ENCODE measurements at places on chromosomes 12 and 14.

GRCh38 chr12:16946704-16947103, 340.7 kb upstream of the LMO3 start:
- no peak for DNase-seq

DNA sequence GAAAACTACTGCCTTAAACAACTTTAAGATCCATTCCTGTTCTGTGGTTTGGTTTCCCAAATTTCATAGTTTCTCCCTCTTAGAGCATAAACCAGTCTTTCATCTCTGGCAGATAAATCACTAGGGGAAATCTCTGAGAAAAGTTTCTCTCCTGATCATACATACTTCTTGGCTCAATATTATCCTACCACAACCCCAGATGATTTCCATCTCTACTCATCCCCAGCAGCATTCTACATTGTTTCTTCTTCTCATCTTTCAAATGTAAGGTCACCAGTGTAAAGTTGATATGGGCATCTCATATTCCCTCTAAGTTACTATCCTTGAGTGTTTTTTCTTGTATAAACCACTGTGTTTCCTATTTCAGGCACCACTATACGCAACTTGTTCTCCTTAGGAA, 45.9 kb upstream of the PLEKHG7 start:
- no peak for DNase-seq

DNA sequence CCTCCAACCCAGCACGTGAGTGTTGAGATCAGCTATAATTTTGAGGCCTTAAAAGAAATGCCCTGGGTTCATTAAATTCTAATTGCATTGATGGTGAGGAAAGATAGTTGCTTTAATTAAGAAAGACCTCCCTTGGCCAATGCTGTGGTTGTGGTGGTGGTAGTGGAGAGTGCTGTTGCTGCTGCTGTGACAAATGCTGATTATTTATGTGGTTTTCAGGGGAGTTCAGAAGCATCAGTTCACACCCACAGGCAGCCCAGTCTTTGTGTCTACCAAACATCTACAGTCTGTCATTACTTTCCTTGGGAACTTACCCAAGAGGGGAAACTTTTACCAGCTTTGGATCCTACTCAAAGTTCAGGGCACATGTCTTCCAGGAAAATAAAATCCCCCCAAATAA, 178.4 kb upstream of the PARP11 start:
- DNase-seq: peak; percentile 12

DNA sequence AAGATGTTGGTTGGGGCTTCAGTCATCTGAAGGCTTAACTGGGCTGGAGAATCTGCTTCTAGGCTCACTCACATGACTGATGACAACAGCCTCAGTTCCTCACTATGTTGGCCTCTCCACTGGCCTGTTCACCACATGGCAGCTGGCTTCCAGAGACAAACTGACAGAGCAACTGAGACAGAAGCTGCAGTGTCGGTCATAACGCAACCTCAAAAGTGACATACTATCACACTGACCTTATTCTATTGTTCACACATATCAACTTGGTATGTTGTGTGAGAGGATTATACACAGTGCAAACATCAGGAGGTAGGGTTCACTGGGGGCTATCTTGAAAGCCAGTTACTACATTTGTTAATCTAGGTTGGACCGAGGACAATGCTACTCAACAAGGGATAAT, 92.9 kb downstream of the PAWR start:
- DNase-seq: no peak

DNA sequence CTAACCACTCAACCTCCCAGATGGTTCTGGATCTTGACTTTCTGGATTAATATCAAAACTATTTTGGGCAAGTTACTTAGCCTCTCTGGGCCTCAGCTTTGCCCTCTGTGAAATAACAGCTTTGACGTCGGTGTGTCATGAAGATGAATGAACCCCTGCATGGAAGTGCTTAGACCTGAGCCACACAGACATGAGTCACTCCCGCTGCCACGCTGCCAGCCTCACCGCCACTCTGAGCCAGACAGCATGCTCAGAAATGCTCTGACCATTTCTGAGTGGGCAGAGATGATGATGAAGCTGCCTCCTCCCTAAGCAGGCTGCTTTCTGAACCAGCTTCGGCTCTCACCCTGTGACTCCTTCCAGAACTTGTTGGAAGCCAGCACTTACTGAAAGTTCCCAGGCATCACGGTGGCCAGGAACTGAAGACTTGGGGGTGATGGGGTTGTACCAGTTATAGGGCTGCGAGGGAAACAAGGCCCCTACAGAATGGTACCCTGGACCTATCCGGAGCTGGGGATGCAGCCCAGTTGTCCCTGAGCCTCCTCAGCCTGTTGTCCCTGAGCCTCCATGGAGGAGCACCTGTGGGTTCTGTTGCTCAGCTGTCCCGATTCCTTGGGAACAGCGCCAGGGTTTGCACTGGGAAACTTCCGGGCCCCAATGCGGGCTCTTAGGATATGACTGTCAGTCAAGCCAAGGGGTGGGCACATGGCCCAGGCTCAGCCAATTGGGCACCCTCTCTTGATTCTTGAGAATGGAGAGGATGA, 2.0 kb upstream of the CCDC197 start:
- peak; percentile 64 for DNase-seq

GRCh38 chr14:59150990-59151389, 37.5 kb upstream of the DAAM1 start:
- no peak for DNase-seq

GRCh38 chr14:44995196-44995595, 33.2 kb downstream of the TOGARAM1 start:
- DNase-seq: no peak

DNA sequence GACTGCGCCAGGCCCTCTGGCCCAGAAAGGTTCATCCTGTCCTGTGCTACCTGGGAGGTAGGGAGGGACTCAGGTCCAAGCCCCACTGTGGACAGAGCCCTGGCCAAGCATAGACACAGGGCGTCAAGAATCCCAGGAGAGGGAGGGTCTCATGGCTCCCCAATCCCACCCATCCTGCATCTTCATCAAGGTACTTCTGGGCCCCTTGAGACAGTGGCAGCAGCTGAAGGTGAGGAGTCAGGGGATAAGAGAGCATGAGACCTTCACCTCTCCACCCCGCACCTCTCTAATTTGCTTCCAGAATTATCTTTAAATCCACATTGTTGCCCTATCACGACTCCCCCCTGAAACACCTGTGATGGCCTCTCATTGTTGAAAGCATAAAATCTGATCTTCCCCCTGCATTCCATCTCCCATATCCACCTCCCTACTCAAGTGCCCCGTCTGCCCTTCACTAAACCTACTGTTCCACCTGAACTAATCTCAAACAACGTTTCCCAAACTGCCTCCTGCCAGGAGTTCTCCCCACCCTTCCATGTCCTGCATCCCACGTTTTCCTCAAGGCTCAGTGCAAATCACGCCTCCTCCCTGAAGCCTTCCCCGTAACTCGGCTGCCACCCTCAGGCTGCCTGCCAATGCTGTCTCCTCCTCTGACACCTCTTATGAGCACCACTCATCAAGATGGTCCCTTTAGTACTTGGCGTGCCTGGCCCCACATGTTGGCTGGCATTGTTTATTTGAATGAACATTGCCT, 27.1 kb downstream of the KRT18 start:
- no peak for DNase-seq

- no peak for DNase-seq
These were observed 104.7 kb downstream of the ST8SIA1 start for GRCh38 chr12:22229652-22230279.

DNA sequence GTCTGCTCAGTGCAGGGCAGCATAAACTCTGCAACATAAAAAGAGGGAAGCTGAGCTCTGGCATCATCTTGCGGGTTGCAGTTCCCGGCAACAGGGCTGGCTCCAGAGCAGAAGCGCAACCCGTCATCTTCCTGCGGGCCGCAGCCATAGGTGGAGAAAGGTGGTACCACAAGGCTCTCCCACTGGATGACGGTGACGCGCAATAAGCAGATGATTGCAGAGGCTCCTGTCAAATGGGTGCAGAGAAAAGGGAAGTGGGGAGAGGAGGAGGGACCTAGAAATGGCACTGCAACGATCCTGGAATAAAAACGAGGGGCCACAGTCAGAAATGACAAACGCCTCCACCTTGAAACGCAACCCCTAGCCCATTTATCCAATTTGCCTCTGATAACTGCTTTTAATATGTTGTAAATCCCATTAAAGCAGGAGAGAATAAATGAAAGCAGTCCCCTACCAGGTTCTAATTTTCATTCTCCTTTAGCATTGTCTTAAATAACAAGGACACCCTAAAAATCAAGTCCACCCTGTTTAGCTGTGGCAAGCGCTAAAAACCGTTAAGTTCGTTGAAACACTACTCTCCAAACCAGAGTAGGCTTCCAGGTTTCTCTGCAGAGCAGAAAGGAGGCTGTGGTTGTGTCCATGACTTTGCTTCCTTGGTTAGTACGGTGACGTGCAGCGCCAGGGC, 30.9 kb upstream of the TUBA1C start:
- no peak for DNase-seq

- DNase-seq: no peak
These were observed 884 bp downstream of the CAPRIN2 start for GRCh38 chr12:30753751-30754382.

DNA sequence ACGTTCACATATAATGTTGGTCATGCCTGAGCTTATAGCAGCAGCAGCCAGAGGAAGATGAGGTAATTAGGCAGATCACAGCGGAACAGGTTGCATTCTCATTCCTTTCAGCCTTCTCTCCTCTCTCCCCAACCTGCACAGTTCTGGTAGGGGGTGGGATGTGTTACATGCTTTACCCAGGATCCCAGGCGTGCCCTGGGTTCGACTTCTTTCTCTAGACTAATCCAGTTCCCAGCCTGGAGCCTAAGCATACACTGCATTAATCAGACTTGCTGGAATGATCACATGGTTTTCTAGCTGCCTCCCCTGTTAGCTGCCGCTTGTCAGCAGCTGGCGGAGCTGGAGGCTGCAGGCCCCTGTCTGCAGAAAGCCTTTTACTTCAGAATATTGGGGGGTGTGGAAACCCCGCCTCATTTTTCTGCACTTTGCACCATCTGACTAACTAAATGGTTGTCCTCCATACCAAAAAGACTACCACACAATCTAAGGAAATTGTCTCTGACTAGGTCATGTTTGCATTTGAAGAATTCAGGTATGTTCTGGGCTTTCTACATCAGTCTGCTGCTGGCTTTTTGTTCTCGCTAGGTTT, 46.0 kb upstream of the EVL start:
- DNase-seq: no peak

- DNase-seq: no peak
These were observed 10.9 kb upstream of the ADSS1 start for GRCh38 chr14:104712881-104713734.

DNA sequence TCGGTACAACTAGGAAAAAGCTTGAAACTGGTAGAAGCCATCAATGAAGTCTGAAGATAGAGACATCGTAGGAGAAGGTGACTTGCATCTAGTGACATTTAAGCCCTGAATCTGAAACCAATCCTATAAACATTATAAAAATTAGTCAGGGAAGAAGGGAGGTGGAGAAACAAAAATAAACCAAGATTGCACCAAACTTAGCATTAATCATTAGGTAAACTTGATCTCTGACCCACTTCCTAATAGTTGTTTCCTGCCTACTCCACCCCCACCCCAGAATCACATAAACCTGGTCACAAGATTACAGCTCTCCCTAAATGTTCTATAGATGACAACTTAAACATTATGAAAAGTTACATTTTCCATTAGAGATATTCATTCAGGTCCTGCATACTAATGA, 40.4 kb downstream of the TSPAN19 start:
- no peak for DNase-seq

DNA sequence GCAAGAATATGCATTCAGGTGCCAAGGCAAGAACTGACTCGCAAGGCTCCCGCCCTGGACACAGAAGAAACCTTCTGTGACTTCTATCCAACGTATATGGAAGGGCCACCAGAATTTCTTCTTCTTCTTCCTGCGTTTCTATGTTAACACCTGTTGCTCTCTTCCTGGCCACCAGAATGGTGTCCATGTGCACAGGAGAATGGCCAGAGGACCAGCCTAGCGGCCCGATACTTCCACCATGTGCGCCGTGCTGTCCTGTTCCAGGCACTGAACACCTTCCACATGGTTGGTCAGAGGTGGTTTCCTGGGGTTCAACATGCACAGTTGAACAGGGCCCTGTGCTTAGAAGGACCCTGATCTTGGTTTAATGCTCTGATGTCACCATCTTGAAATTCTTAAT, 455.8 kb downstream of the BCL11B start:
- DNase-seq: no peak

GRCh38 chr12:93567174-93567573, 5.3 kb upstream of the SOCS2 start:
- DNase-seq: no peak

DNA sequence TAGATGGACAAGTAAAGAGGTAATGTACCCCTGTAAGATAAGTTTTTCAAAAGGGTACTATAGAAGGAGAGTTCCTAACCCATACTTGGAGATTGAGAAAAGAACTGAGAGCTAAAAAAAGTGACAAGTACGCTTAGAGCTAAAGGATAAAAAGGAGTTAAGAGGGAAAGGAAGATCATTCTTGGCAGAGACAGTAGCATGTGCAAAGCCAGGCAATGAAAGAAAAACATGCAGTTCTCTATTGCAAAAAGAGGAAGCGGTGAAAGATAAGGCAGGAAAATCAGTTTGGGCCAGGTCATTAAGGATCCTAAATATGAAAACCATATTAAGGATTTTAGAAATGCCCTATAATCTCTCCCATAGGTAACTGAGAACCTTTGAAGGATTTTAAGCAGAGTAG, 500.4 kb upstream of the GARIN6 start:
- no peak for DNase-seq

- no peak for DNase-seq
These were observed 100.7 kb downstream of the ZFC3H1 start for GRCh38 chr12:71562676-71563595.

DNA sequence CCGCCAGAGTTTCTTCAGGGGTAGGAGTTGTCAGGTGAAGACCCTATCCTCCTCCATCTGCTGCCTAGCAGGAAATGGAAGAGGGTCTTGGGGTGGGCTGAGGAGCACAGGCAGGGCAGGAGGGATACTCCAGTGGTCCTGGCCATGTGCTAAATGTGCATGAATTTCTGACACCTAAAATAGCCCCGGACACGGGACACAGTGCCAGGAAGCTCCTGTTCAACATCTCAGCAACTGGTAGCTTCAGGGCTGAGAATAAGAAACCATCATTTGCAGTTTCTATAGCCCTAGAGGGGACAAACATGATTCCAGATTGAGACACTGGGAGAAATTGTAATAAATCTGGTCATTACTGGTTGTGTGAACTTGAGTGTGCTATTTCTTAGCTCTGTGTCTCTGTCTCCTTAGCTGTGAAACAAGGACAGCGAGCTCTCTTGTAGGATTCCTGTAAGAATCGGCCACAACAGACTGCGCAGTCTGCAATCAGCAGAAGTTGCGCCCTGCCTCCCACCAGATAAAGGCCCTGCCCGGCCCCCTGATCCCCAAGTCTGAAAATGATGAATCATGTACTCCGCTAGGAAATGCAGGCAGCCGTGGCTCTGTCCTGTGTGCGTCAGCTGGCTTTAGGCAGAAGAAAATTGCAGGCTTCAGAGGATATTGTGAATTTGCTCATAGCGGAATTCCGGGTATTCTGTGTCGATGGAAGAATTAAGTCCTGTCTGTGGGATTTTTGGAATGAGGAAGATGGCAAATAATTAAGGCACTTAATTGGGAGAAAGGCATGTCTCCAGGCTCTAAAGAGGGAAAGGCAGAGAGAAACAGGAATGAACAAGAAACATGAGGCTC, 35.2 kb upstream of the MEG3 start:
- DNase-seq: no peak

- no peak for DNase-seq
These were observed 587 bp upstream of the C12orf75 start for GRCh38 chr12:105329926-105330282.
